ENCODE measurements at places on chromosomes 7 and 10. TPM values are rescaled to one million over a fixed set of nuclear protein-coding genes. Genes with fewer than 3 reads are reported as not detected.

DNA sequence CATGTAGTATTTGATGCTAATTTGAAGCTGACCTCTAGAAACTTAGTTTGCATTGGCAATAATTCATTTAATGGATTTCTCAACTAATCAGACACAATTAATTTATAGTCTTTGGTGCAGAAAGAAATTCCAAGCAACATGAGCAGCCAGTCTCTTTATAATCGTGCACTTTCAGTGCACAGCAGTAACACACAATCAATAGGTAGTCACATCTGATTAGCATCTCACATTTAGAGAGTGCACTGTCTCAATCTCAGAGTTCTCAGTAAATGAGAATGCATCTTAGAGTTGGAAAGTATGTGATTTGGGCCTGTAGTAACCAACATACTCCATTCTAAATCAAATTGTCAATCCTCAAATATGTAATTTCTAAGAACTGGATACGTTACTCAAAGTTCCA, 377.6 kb downstream of the POM121L12 start:
- H3K27ac ChIP-seq, result no peak overlapping the region
- H3K36me3 ChIP-seq, result no peaks in the 10 kb centered on the region
- no peaks in the 10 kb centered on the region for H3K4me1 ChIP-seq

- no peak overlapping the region for H3K4me3 ChIP-seq
- DNase-seq, result no peak
- no peaks in the 10 kb centered on the region for H3K36me3 ChIP-seq
- no peak overlapping the region for H3K27ac ChIP-seq
These were observed 721.1 kb downstream of the KCNMA1 start for GRCh38 chr10:76916536-76916935.

DNA sequence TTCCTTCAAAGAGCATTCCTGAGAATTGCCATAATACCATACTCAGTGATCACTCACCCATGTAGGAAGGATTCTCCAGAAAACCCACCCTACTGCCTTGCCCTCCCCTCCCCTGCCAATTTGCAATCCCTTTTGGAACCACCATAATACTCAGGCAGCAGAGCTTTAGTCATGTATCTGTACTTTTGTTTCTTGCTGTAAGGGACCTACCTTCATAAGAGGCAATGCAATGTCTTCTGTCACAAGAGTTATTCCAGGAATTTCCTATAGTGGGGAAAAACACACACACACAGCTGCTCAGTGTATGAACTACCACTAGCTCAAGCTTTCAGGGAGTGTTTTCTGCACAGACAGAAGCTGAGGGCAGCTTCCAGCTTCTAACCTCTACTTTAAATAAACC, 67.0 kb downstream of the GSAP start:
- H3K27me3 ChIP-seq, result no peaks in the 10 kb centered on the region
- no peak overlapping the region for H3K4me3 ChIP-seq
- DNase-seq, result no peak
- H3K36me3 ChIP-seq, result no peaks in the 10 kb centered on the region
- H3K27ac ChIP-seq, result no peak overlapping the region
- H3K4me1 ChIP-seq, result peaks cover 50% of the 10 kb centered on the region

GRCh38 chr7:107029061-107029763, 15.3 kb upstream of the PRKAR2B start:
- no peak overlapping the region for H3K4me3 ChIP-seq
- no peaks in the 10 kb centered on the region for H3K4me1 ChIP-seq
- no peak overlapping the region for H3K27ac ChIP-seq

DNA sequence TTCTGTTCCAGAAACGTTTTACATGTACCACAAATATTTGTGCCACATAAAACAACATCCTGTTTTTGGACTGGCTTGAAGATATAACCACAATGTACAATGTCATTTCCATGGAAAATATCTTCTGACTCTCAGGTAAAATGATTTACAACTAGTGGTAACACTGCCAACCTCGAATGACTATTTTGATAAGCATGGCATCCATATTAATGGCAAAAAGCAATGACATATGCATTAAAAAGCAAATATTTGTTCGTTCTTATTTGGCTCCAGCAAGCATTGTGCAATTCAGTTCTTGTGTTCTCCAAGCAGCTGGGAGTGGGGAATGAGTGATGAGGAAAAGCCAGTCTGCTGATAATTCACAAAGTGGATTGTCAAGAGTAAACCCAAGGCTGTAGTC, 289.0 kb downstream of the PLXDC2 start:
- DNase-seq, result no peak
- H3K4me3 ChIP-seq, result no peak overlapping the region
- no peaks in the 10 kb centered on the region for H3K27me3 ChIP-seq
- H3K27ac ChIP-seq, result no peak overlapping the region
- no peaks in the 10 kb centered on the region for H3K36me3 ChIP-seq

DNA sequence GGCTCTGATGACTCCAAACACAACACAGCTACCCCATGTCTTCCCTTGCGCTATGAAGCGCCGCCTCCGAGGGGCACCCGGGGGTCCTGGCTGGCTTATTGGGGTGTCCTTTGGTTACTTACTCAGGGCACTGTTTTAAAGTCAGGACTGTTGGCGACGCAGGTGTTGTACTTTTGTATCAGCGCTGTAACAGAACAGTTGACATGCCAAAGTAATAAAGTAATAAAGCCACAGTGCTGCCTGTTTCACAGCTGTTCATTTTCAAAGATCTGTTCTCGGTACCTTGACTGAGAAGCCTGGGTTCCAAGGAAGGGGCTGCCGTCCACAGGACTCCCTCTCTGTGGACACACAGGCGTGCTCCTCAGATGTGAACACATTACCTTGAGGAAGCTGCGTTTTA, 64.1 kb downstream of the WDR37 start:
- no peak for DNase-seq
- no peaks in the 10 kb centered on the region for H3K4me1 ChIP-seq
- H3K27ac ChIP-seq, result no peak overlapping the region
- no peaks in the 10 kb centered on the region for H3K27me3 ChIP-seq
- peaks cover 30% of the 10 kb centered on the region for H3K36me3 ChIP-seq

DNA sequence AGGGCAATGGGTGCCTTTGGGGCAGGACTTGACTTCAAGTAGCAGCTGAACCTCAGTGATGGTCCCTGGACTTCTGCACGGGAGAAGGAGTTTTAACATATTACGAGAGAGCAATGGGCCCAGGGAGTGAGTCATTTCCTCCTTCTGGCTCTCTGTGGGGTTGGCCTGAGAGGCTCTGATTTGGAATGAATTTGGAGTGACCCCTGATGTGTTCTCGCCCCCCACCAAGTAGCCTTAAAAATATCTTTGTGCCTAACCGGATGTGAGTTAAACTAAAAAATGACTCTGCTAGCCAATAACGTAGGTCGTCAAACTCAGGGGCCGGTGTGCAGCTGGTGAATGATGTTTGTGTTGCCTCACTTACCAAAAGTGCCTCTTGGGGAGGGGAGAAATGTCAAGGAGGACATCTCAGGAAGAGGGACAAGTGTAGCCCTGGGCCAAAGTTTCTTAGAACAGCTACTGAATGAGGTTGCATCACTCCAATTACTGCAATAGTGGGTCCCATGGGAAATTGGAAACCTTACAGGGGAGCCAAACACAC, 656.6 kb downstream of the INHBA start:
- DNase-seq, result no peak
- H3K27ac ChIP-seq, result no peak overlapping the region
- H3K27me3 ChIP-seq, result no peaks in the 10 kb centered on the region
- H3K4me3 ChIP-seq, result no peak overlapping the region
- H3K4me1 ChIP-seq, result no peaks in the 10 kb centered on the region

GRCh38 chr7:142372727-142373126, 114.9 kb upstream of the PRSS58 start:
- H3K27me3 ChIP-seq, result no peaks in the 10 kb centered on the region
- no peaks in the 10 kb centered on the region for H3K4me1 ChIP-seq
- H3K36me3 ChIP-seq, result no peaks in the 10 kb centered on the region
- H3K27ac ChIP-seq, result no peak overlapping the region
- no peak overlapping the region for H3K4me3 ChIP-seq
- DNase-seq, result no peak

- DNase-seq, result no peak
- H3K4me3 ChIP-seq, result no peak overlapping the region
- no peaks in the 10 kb centered on the region for H3K36me3 ChIP-seq
- no peak overlapping the region for H3K27ac ChIP-seq
These were observed 98.5 kb downstream of the CHN2 start for GRCh38 chr7:29292886-29293658.

DNA sequence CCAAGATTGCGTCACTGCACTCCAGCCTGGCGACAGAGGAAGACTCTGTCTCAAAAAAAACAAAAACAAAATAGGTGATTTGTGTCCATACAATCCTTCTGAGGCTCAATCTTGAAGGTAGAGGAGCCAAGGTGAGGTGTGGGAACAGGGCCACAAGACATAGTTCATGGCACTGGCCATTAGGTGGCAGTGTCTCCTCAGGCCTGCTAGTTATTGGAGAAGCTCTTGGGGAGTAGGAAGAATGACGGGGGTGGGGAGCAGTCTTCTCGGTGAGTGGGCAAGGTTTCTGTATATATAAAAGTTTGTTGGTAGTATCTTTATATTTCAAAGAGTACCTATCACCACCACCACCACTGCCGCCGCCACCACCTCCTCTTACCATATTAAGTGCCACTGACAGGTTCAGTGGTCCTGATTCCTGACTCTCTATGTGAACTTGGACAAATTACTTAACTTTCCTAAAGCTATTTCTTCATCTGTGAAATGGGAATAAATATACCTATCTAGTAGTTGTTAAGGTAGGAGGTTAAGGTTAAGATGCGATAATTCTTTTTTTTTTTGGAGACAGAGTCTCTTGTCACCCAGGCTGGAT, 24.0 kb downstream of the CCSER2 start:
- no peaks in the 10 kb centered on the region for H3K27me3 ChIP-seq
- H3K4me1 ChIP-seq, result peaks cover 30% of the 10 kb centered on the region
- peak; percentile 55 for DNase-seq
- no peaks in the 10 kb centered on the region for H3K36me3 ChIP-seq
- no peak overlapping the region for H3K4me3 ChIP-seq

GRCh38 chr10:1133495-1134045, 77.4 kb downstream of the WDR37 start:
- no peaks in the 10 kb centered on the region for H3K4me1 ChIP-seq
- DNase-seq, result no peak
- H3K4me3 ChIP-seq, result no peak overlapping the region
- peaks cover 33% of the 10 kb centered on the region for H3K36me3 ChIP-seq
- no peak overlapping the region for H3K27ac ChIP-seq

DNA sequence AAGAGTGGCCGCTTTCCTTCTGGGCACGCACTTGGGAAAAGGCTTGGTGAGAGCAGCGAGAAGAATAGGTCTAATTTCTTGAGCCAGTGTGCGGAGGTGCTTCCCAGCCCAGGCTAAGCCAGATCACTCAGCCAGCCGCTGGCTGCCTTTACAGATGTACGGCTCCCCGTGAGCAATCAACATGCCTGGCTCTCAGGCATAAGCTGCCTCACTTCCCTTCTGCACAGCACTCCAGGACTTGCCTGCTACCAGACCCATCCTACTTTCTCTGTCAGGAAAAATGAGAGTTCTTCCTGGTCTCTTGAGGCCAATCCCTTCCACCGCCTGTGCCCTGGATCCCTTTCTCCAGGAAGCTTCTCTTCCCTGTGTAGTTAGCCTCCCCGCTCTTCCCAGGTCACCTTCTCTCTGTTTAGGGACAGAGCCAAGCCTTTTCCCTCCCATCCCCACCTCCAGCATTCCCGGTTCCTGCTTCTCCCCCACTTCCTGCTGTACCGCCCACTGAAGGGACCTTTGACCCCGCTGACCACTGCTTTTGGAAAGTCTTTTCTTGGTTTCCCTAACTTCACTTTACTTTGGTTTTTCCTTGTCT, 1.1 kb upstream of the ACTR3C start:
- peaks cover 5% of the 10 kb centered on the region for H3K4me1 ChIP-seq
- peak overlapping the region; percentile 85 for H3K27ac ChIP-seq
- peak overlapping the region; percentile 95 for H3K4me3 ChIP-seq
- peaks cover 41% of the 10 kb centered on the region for H3K36me3 ChIP-seq
- H3K27me3 ChIP-seq, result no peaks in the 10 kb centered on the region

DNA sequence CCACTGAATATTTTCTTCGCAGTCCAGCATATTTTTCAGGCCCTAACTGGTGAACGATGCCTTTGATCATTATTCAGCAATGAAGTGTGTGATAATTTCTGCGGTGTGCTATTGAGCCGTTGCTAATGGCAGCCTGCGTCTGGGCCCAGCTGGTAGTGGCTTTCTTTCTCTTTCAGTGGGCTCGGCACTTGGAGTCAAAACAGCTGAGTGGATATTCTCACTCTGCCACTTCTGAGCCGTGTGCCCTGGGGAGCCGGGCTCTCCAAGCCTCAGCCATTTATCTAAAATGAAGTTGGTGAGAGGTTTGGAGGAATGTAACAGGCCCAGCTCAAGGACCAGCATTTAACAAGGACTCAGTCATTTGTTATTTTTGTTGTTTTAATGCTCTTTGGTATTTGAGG, 87.5 kb upstream of the IFRD1 start:
- no peak for DNase-seq
- H3K36me3 ChIP-seq, result no peaks in the 10 kb centered on the region
- no peaks in the 10 kb centered on the region for H3K27me3 ChIP-seq
- H3K4me1 ChIP-seq, result no peaks in the 10 kb centered on the region
- H3K27ac ChIP-seq, result no peak overlapping the region
- no peak overlapping the region for H3K4me3 ChIP-seq

DNA sequence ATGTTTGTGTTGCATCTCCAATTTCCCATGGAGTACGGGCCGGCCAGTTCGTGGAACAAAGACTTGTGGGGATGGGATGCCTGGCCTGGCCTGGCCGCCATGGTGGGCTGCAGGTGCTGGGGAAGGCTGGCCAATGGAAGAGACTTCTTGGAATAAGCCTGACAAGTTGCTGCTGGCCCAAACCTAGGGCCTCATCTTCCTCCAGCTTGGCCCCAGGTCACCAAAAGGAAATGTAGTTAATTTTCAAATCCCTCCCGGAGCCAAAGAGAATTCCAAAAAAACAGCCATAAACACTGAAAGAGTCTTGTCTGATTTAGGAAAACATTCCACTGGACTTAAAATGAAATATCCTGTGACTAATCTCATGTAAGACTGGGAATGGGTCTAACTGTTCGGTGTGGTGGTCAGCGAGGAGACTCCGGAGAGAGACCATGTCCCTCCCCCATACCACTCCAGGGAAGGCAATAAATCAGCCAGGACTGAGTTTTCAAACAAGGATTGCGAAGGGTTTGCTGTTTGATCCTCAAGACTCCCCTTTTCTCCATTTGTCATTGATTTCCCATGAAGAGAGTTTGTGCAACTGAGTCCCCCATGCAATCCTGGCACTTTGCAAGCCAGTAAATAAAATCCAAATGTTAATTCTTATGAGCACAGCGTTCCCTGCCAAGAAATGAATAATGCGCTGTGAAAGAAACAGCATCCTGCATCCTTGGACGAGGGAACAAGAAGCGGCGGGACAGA, 128.7 kb upstream of the HABP2 start:
- H3K27ac ChIP-seq, result no peak overlapping the region
- H3K27me3 ChIP-seq, result peaks cover 3% of the 10 kb centered on the region
- H3K4me1 ChIP-seq, result no peaks in the 10 kb centered on the region
- no peaks in the 10 kb centered on the region for H3K36me3 ChIP-seq
- DNase-seq, result no peak
- H3K4me3 ChIP-seq, result no peak overlapping the region

The ARHGEF35 gene
- 2.5 TPM for total RNA-seq

The RTKN2 gene
- 1.4 TPM for total RNA-seq

The ORAI2 gene
- total RNA-seq, result 28.5 TPM

The PPP1R9A gene
- total RNA-seq, result not detected

The GRB10 gene
- total RNA-seq, result 10.6 TPM

The ANKRD30A gene
- not detected for total RNA-seq

The FRAT1 gene
- 41.0 TPM for total RNA-seq
